Activated CD4-positive, alpha-beta T cell treated with anti-CD3 and anti-CD28 coated beads for 48 hours (primary cell): ENCODE measurements at places on chromosomes 11 and 22.
A peak's percentile ranks its signal among the peaks of the same experiment; 100 is the strongest.

DNA sequence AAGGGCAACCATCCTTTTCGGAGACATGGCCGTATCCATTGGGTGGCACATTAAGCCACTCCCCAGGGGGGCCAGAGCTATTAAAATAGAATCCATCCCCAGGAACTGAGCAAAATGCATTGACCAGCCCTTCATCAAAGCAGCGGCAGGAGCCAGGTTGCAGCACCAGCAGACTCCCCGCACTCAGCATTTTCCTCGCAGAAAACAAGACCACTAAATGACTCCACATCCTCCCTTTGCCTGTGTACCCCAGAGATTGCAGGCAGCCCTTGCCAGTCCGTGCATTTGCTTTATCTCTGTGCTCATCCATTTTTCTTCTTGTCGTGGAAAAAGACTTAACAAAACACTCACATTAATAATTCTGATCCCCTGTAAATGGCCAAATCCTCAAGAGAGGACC lies 144.4 kb upstream of the LARGE1 start:
- no peak for DNase-seq

DNA sequence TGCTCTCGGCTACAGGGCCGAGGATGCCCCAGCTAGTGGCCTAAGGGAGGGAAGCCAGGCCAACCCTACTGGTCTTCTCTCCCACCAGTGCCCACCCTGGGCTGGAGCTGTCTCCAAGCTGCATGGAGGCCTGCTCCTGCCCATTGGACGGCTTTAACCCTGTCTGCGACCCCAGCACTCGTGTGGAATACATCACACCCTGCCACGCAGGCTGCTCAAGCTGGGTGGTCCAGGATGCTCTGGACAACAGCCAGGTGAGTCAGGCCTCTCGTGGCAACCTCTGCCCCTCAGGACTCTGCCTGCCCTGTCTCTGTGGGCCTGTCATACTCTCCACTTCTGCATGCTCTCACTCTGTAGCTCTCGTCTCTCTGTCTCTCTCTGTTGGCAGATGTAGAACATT lies 44.1 kb upstream of the TPBGL start:
- no peak for DNase-seq

- no peak for DNase-seq
These were observed 568.9 kb downstream of the LUZP2 start for GRCh38 chr11:25065746-25066145.

GRCh38 chr22:47230741-47231140 lies 468.3 kb downstream of the TBC1D22A start:
- no peak for DNase-seq

- no peak for DNase-seq
These were observed 43.8 kb downstream of the MAP6 start for GRCh38 chr11:75625021-75625420.

- peak; percentile 37 for DNase-seq
These were observed 9.0 kb downstream of the FAM118A start for GRCh38 chr22:45318558-45319323.

DNA sequence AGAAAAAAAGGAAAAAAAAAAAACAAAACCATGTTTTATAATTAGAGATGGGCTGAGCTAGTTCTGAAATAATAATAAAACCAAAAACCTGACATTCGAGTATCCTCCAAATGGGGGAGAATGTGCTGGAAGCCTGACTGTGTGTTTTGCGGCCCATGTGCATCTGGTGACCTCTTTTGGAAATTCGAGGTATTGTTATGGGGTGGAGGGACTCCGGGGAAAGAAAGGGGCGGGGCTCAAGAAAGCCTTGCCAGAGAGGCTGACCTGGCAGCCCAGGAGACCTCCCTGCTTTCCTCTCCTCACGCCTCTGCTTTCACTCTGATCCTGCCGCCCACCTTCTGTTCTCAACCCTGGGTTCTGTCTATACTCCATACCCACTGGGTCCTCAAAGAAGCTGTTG lies 72.9 kb downstream of the CTTN start:
- peak; percentile 37 for DNase-seq

- no peak for DNase-seq
These were observed 40.2 kb upstream of the PRODH start for GRCh38 chr22:18976197-18976751.

DNA sequence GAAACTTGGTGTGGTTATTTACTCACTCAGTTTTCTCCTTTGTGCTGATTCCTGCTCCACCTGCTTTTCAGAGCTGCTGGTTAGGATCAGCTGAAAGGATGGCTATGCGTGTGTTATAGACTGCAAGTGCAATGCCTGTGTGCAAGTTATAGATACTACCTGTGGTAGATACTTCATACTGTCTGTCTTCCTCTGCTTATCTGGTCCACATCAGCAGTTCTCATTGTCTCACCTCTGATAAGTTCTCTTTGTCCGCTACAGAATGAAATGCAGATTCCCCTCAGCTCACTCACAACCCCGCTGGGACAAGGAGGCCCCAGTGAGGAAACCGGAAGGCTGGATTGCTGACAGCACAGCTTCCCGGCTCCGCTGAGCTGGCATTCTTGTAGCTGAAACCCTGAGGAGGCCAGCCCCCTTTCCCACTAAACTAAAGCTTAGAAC lies 37.5 kb upstream of the LYVE1 start:
- DNase-seq: no peak

GRCh38 chr11:47236482-47236881 lies 12.1 kb downstream of the ACP2 start:
- no peak for DNase-seq

DNA sequence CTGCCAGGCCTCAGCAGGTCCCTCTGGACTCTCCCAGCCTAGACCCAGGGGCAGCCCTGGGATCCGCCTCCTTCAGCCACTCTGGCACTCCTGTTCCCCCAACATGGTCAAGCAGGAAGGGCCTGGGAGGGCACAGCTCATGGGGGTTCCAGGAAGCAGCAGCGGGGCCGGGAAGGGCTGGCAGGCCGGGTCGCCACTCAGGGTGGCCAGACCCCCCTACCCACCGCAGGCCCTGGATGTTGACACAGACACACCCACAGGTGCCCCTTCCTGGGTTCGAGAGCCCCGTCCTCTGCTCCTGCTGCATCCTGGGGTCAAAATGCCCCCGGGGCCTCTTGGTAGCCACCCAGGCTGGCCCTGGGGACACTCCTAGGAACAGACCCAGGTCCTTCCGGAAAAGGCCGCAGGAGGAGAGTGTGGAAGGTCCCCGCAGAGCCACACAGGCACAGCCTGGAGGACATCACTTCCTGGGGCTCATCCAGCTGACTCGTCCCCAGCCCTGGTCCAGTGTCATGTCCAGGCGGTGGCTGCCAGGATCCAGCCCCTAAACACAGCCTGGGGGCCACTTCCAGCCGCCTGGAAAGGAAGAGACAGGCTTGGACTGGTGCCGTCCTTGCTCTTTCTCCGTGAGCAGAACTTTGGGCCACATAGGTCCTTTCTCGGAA lies 6.8 kb upstream of the PIM3 start:
- no peak for DNase-seq

GRCh38 chr22:29451863-29452262 lies 13.5 kb downstream of the RFPL1 start:
- no peak for DNase-seq

- DNase-seq: no peak
These were observed 219.9 kb downstream of the CASP12 start for GRCh38 chr11:104678408-104678807.

DNA sequence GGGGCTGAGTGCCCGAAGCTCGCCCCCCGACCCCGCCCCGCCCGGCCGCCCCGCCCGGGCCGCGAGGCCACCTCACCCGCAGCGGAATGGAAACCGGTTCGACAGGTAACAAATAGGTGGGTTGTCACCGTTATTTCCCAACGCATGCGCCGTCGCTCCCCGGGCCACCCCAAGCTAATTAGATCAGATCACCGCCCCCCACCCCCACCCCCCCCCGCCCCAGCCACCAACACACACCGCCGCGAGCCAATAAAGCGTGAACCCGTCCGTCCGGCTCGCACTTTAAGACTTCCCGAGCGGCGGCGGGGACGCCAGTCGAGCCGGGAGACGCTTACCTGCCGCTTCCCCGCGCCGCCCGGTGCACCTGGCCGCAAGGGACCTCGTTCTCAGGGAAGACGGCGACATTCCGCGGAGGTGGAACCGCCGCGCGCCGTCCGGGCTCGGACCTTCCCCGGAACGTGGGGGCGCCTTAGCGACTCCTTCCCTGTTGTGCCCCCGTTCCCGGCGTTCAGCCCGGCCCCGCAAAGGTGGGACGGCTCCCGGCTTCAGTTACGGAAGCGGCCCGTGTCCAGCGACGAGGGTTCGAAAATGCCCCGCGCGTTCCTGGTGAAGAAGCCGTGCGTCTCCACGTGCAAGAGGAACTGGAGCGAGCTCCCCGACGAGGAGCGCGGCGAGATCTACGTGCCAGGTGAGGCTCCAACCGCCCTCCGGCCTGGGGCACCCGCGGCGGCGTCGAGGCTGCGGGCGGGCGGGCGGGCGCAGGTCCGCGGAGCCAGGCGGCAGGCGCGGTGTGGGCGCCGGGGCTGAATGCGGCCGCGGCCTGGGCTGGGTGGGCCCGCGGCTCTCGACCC lies at the start of gene OVOL1:
Gene OVOL1, plus strand, starts transcription at position 278 of the 851 bp plus-strand sequence. Its CDS starts 311 bp downstream, at position 589.
- no peak for DNase-seq

DNA sequence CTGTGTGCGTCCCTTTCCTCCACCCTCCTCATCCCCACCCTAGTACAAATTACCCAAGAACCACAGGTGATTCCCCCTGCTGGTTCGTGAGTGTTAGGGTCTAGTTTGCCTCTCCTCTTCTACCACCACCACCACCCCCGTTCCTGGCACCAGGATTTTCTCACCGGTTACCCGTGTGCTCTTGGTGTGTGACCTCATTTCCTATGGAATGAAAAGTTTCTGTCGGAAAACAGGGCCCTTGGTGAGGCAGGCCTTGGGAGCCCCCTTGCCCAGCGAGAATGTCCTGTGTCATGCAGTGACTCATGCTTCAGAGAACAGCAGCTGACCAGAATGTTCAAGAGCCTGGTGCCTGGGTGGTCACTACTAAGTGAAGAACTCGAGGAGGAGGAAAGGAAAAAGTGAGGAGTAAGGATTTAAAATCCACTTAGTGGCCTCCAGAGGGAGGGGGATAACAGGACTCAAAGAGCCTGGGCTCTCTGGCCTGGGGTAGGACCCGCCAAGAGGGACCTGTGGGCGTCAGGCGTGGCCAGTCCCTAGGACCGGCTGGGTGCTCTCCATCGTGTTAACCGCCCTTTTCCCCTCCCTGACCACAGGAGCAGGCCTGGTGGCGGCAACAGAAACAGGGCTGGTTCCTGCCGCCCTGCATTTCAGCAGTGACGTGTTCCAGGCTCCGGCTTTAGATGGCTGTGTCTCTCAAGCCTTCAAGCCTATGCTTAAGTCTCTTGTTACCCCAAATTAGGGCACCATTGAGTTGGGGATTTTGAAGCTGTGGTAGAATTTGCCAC lies 30.2 kb downstream of the C22orf31 start:
- DNase-seq: no peak

GRCh38 chr11:44607987-44608386 lies 42.5 kb downstream of the CD82 start:
- DNase-seq: no peak

DNA sequence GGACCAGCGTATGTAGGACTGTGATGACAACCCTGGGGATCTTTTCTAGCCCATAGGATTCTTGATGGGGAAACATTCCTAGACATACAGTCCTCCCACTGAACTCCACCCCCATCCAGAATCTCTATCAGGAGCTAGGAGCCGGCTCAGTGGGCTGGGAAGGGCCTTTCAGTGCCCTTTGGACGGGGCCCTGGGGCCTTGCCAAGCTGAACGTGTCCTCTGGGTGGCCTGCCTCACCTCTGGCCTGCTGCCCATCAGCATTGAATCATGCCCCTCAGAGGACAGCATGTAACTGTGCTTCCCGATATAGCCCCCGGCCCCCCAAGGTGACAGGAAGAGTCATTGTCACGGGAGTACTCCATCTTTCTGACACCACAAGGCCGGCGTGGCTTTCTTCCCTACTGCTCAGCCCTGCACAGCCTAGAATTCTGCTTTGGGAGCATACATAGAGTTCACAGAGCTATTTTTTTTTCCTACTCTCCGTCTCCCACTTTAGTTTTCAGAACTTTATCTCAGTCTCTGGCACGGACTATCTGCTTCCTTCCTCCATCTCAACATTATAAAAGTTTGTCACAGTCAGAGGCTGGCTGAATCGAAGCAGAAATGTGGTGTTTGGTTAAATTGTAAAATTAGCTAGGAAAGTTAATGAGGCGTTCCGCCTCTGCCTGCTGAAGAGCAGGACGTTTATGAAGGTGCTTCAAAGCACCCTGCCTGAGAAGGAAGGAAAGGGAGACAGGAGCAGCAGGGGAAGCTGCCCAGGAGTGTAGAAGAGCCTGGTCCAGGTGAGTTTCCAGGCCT lies 111.9 kb downstream of the ZBTB16 start:
- no peak for DNase-seq

DNA sequence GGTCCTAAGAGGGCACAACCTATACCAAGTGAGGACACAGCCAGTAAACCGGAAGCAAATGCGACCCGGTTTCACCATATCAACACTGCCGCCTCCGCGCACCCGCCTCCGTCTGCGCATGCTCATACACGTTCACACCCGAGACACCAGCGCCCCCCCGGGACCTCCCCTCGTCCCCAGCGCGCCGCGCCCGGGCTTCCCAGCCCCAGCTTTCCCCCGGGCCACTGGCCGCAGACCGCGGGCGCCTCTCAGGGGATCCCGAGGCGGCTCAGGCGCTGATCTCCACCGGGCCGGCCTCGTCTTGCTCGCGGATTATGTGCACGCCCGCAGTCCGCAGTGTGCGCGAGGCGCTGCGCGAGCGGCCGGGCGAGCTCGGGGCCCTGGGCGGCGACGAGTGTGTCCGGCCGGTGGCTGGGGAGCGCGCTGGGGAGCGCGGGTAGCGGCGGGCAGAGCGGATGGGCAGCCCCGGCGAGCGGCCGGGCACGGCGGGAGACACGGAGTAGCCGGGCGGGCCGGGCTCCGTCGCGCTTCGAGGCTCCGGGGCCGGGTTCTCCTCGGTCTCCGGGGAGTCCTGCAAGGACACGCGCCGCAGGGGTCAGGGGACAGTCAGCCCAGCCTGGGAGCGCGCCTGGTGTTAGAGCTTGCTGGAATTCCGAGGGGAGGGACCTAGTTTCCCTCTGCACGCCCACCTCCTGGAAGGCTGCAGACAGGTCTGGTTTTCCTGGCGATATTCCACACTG lies 2.0 kb downstream of the HEPN1 start:
- peak; percentile 81 for DNase-seq

DNA sequence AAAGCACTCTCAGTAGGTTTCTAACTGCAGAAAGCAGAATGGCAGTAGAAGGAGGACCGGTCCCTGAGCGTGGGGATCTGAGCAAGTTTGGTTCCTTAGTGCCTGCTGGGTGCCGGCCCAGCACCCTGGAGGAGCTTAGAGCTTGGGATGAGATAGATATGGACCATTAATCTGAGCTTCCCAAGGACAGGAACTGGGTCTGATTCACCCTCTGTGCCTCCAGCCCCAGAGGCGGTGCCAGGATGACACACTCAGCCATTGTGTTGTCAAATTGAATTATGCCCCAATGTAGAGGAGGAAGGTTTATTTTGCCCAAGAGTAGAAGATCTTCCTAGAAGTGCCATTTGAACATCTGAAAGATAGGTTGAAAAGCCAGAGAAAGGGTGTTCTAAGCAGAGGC lies 4.3 kb downstream of the ZC3H7B start:
- no peak for DNase-seq
